ENCODE measurements at places on chromosomes 7 and 10. TPM values are rescaled to one million over a fixed set of nuclear protein-coding genes. Genes with fewer than 3 reads are reported as not detected.

The TFAM gene
- 29.8 TPM for polyA plus RNA-seq

The SFRP4 gene
- 0.36 TPM for polyA plus RNA-seq

The STEAP4 gene
- not detected for polyA plus RNA-seq

The THSD7A gene
- polyA plus RNA-seq: 40.7 TPM

The NME8 gene
- polyA plus RNA-seq: not detected

The SCRN1 gene
- 28.2 TPM for polyA plus RNA-seq

The CPEB3 gene
- 23.4 TPM for polyA plus RNA-seq

The PODXL gene
- 1.9 TPM for polyA plus RNA-seq

The OR2A1 gene
- polyA plus RNA-seq: not detected

The CASP2 gene
- 3.5 TPM for polyA plus RNA-seq

The AS3MT gene
- polyA plus RNA-seq: 0.59 TPM

The MKX gene
- polyA plus RNA-seq: 4.2 TPM

The ABCF2 gene
- polyA plus RNA-seq: 11.9 TPM

The MTPN gene
- polyA plus RNA-seq: 86.2 TPM

The MYPN gene
- 0.73 TPM for polyA plus RNA-seq

The ECD gene
- 27.6 TPM for polyA plus RNA-seq

The ABCB8 gene
- polyA plus RNA-seq: 2.3 TPM

The TRPV5 gene
- not detected for polyA plus RNA-seq

The FAM180A gene
- not detected for polyA plus RNA-seq

The NUPR2 gene
- 3.0 TPM for polyA plus RNA-seq

The CLIP2 gene
- polyA plus RNA-seq: 3.2 TPM

The AKR1C3 gene
- 8.9 TPM for polyA plus RNA-seq

The PNLIPRP2 gene
- not detected for polyA plus RNA-seq

The CREM gene
- polyA plus RNA-seq: 47.4 TPM

The TMEM196 gene
- not detected for polyA plus RNA-seq

The HOXA5 gene
- polyA plus RNA-seq: not detected

All from Purkinje cell (primary cell).